NCI-H2029 (cell line): ENCODE measurements at places on chromosomes 16 and 17.

DNA sequence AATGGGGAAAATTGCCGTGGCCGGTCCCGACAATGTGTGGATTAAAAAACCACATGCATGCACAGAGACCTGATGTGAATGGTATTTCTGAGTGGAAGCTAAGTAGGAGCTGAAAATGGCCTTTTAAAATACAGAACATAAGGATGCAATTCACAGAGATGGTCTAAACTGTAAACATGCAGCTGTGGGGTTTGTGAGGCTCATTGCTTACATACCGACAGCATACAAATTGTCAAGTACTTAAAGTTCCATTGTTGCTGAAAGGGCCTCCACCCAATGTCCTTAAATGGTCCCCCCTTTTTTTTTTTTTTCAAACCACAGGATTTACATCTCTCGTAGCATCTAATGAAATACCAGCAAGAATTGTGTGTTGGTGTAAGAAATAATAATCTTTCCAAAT is 523.2 kb downstream of the MAF start:
- DNase-seq, result no peak

DNA sequence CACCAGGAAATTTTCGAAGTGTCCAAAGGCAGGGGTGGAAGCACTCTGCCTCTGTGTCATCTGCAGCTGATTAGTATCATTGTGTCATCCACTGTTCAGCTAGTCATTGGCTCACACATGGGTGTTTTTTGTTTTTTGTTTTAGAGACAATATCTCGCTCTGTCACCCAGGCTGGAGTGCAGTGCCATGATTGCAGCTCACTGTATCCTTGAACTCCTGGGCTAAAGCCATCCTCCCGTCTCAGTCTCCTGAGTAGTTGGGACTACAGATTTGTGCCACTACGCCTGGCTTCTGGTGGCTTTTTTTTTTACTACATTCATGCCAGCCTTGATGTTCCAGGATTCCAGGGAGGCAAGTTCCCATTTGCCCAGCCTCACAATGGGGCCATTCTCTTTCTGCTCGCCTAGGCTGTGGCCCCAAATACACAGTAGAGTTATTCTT is 32.5 kb upstream of the MYO18A start:
- no peak for DNase-seq

- DNase-seq, result no peak
These were observed 29.5 kb downstream of the CYLD start for GRCh38 chr16:50771366-50771765.

- no peak for DNase-seq
These were observed 3.3 kb downstream of the XYLT2 start for GRCh38 chr17:50349243-50349600.

GRCh38 chr17:79945591-79946255 is 89.9 kb downstream of the TBC1D16 start:
- DNase-seq, result no peak

DNA sequence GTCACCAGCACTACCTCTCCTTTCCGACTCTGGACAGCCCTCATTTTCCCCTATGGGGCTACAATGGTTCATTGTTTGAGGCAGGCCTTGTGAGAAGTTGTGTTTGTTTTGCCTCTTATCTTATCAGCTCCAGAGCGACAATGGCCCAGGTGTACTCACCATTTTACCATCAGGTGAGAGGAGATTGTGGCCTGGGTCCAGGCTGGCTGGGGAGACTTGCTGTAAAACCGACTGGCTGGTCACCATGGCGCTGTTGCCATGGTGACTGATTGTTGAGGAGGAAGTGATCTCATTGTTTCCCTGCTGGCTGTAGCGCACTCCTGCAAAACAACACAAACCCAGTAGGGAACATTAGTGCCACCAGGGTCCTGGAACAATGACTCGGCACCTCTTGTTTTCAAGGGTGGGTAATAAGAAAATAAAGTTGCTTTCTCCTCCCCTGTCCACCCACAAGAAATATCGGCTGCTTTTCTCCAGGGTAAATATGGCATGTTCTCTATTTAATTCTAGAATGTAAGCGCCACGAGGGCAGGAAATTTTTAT is 34.4 kb downstream of the HNF1B start:
- DNase-seq, result peak; percentile 96

- no peak for DNase-seq
These were observed 122.7 kb downstream of the FTO start for GRCh38 chr16:53826658-53827057.

GRCh38 chr16:66858740-66859396 is 14.7 kb downstream of the CA7 start:
- peak; percentile 80 for DNase-seq

- no peak for DNase-seq
These were observed 417.8 kb upstream of the CCL2 start for GRCh38 chr17:33837281-33837680.

- DNase-seq, result peak; percentile 77
These were observed 486 bp downstream of the SYT17 start for GRCh38 chr16:19168371-19169081.

- no peak for DNase-seq
These were observed 166.9 kb downstream of the LGALS9B start for GRCh38 chr17:20300436-20300934.

- DNase-seq, result no peak
These were observed 2.0 kb downstream of the CRYM start for GRCh38 chr16:21276090-21276489.

DNA sequence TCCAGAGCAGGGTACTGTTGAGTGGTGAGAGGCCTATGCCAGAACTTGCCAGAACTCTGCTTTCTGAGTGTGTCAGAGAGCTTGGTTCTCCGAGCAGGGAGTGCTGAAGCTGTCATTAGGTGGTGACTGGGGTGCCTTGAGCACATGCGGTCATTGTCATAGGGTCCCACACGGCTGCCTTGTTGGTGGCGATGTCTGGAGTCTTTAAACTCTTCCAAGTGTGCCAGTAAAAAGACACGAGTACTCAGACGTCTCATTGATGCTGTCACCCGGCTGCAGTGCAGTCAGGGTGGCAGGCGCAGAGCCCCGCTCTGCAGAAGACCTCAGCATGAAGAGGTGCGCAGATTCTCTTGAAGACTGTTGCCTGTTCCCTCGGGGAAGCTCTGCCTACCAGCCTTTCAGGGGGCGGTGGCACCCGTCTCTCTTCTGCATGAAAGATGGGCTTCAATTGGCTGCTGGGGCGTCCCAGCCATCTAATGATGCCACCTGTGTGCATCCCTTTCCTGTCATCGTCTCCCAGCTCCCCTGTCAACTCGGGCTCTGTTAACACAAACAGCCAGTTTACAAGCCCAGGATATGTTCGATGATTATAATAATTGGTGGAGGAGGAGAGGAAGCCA is 58.3 kb downstream of the NKD1 start:
- no peak for DNase-seq

GRCh38 chr16:55351936-55352335 is 27.9 kb downstream of the IRX6 start:
- DNase-seq, result no peak

DNA sequence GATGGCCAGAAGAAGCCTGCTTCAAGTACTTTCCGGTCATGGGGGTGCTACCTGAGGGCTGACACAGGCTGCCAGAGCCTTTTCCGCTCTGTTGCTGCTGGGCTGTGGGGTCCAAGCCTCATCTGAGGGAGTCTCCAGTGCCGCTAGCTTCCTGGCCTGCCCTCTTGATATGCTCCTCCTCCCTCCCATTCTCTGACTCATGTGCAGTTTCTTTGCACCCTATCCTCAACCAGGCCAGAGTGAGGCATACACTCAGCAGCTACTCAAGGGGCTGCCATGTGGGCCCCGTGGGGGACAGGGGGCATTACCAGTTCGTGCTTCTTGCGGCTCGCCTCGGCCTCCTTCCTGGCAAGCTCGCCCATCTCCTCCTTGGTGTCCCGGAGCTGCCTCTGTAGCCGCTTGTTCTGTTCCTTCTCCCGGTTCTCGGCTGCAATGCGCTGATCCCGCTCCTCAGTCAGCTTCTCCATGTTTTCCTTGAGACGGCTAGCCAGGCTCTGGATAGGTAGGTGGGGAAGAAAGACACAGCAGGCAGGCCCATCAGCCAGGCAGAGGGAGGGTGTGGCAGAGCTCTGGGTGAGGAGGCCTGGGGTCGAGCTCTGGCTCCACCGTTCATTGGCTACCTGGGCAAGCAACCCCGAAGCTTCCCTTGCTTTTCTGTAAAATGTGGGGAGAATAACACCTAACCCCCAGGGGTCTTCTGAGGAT is 43.8 kb downstream of the PIPOX start:
- DNase-seq, result no peak

DNA sequence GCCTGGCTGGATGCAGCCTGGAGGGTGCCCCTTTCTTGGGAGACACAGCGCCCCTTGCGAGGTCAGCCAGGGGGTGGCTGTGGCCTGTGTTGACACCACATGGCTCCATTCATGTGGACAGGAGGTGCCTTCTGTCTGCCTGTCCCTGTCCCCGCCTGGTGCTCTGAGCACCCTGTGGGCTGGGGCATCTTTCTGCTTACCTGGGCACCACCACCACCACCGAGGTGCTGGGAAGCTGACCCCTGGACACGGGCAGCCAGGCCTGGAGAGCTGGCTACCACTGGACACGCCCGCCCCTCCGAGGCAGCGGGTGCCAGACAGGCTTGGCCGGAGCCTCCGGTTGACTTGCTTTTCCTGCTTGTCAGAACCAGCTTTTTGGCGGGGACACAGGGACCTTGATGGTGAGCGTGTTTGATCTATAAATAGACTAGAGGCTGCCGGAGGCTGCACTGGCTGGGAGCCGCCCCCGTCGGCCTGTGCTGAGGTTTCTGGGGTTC is 121.3 kb upstream of the GSE1 start:
- peak; percentile 40 for DNase-seq
